ENCODE measurements at places on chromosomes 3 and 15. TPM values are rescaled to one million over a fixed set of nuclear protein-coding genes. Genes with fewer than 3 reads are reported as not detected.

TEX55 gene
- total RNA-seq: not detected

CCDC39 gene
- 0.60 TPM for total RNA-seq

ECE2 gene
- total RNA-seq: not detected

RASA2 gene
- 29.8 TPM for total RNA-seq

- no peak for DNase-seq
Observed at GRCh38 chr3:67296039-67296892, 298.2 kb downstream of the KBTBD8 start.

GRCh38 chr15:39247574-39247973 lies 333.3 kb upstream of the THBS1 start:
- DNase-seq: no peak

DNA sequence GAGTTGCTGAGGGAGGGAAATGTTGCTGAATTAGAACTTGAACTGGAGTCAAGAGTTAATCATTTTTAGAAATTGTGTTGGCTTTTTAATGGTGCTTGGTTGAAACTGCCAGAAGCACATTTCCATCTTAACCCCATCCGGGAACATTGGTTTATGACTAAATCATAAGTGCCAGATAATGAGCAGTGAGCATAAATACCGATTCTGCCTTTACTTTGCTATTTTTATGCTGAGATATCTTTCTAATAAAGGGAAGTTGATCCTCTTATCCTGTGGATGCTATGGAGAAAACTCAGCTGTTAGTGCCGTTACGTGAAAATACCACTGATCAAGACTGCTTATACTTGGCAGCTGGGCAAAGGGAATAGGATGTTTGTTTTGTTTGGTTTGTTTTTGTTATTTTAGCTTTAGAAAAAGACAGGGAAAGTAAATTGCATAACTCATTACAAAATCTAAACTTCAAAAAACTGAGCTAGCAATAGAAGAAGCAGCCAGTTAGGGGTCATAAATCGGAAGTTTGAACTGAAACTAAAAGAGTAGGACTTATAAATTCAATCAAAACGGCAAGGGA lies 813.1 kb downstream of the NAALADL2 start:
- peak; percentile 78 for DNase-seq

DNA sequence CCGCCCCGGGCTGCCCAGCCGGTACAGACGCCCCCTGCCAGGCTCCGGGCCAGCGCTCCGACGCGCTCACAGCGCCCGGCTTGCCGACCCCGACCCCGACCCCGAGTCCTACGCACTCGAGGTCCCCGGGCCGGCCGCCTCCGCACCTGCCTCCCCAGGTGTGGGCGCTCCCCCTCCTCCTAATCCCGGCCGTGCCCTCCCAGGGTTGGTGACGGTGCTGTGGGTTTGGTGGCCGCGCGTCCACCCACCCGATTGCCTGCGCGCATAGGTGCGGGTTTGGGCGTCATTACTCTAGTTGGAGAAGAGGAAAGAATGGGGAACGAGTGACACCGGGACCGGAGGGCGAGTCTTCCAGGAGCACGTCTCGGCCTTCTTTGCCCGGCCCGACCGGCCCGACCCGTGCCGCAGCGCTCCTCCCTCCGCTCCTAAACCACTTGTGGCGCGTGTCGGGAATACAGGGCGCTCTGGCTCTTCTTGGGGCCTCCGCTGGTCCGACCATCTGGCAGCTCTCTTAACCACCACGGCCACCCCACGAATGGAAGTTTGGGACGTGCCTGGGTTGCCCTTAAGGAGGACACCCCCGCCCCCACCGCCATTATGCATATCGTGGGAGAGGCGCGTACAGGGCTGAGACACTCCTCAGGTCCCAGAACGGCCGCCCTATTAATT lies 810 bp upstream of the THRB start:
- peak; percentile 67 for DNase-seq

GRCh38 chr3:36606871-36607765 lies 157.2 kb downstream of the DCLK3 start:
- peak; percentile 19 for DNase-seq

DNA sequence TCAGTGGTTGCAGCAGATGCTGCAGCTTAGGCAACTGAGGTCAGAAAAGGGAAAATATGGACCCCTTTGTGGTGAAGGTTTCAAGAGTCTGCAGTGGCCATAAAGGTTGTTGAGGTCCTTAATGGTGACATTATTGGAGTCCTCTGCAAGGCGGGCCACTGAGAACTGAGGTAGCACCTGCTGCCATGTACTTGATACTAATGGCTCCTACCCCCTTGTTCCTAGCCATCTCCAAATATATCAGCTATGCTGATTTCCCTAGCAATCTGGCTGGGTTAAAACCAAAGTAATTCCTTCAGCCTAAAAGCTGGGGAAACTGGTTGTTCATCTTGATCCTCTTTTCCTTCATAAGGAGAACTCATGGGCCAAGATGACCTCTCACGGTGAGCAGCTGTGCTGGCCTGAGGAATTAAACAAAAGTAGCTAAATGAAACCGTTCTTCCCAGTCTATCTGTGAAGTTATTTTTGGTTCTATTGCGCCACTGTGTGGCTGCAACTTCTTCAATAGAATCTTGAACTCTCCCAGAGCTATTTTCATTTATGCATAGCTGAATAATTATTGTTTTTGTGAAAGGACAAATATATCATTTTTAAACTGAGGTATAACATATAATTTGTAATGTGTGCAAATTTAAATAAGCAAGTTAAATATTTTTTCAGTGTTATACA lies 76.1 kb upstream of the PLSCR4 start:
- DNase-seq: no peak

- peak; percentile 51 for DNase-seq
Observed at GRCh38 chr3:186413615-186414415, 51.8 kb upstream of the DGKG start.

GRCh38 chr3:190325923-190326322 lies 3.7 kb upstream of the CLDN1 start:
- DNase-seq: no peak

GRCh38 chr3:195866686-195867511 lies 41.5 kb downstream of the TNK2 start:
- no peak for DNase-seq

DNA sequence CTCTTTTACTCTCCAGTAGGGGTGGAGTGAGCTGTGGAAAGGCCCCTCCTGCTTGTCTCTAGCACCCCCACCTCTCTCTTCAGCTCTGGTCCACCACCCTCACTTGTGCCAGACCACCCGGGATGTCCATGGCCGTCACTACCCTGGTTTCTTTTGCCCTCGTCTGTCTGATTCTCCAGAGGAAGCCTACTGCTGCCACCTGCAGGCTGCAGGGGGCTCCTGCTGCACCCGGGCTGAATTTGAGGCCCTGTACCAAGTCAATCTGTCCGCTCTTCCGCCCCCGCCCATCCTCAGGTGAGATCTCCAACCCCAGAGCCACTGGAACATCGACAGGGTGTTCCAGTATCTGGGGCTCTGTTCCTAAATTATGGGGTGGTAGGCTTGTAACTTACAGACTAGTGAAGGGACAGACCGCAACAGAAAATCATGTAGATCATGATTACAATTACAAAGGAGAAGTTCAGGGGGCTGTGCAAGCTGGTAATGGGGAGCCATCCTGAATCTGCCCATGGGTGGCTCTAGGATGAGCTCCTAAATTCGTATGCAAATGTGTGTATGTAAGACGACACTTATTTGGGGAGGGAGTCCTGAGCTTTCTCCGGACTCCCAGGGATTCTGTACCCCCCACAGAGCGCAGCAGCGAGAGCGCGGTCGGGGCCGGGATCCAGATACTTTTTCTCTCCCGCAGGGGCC lies 683 bp upstream of the UNC45A start:
- peak; percentile 91 for DNase-seq

GRCh38 chr3:45666757-45667431 lies 22.3 kb upstream of the SACM1L start:
- no peak for DNase-seq

DNA sequence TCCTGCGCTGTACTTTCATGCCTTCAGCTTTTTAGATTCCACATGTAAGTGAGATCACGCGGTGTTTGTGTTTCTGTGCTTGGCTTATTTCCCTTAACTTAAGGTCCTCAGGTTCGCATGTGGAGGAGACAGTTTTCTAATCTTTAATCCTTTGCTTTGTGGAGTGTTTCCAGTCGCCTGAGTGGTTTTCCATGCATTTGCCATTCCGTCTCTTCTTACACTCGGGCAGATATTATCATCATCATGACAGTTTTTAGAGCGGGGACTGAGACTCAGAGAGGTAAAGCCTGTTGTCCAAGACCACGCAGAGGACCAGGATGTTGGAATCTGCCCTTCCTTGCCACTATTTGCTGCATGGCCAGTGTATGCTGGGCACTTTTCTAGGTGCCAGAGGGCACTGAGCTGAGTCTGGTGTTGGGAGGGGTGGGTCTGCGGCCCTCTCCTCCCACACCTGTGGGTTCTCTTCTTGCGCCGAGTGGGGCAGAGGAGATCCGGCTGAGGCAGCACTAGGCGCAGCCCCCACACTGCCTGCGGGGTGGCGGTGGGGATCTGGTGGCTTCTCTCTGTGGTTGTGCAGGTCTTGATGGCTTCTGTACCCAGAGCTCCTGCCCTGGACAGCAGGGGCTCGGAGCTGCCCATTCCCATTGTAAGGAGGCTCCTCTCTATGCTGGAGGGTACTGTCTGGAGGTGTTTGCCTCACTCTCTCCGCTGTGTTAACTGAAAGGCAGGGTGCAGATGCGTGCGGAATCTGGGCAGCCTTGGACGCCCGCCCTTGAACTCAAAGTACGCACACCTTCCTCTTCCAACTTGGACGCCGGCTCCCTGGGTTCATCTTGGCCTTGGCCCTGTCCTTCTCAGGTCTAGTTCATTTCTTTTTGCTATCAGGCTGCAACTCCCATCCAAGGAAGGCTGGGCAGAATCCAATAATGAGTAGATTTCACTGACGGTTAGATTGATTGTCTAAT lies 156.0 kb upstream of the RGMA start:
- DNase-seq: peak; percentile 78

DNA sequence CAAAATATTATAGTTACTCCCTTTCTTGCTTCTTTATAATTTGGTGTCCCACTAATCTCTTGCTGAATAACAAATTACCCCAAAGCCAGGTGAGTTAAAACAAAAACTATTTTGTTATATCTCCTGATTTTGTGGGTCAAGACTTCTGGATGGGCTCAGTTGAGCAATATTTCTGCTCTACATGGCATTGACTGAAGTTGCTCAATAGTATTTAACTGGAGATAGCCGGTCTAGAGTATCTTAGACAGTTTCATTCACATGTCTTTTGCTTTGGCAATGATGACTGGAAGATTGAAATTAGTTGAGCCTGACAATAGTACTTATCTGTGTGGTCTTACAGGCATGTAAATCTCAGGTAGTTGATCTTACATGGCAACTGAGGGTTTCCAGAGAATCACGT lies 51.0 kb upstream of the TP63 start:
- no peak for DNase-seq

DNA sequence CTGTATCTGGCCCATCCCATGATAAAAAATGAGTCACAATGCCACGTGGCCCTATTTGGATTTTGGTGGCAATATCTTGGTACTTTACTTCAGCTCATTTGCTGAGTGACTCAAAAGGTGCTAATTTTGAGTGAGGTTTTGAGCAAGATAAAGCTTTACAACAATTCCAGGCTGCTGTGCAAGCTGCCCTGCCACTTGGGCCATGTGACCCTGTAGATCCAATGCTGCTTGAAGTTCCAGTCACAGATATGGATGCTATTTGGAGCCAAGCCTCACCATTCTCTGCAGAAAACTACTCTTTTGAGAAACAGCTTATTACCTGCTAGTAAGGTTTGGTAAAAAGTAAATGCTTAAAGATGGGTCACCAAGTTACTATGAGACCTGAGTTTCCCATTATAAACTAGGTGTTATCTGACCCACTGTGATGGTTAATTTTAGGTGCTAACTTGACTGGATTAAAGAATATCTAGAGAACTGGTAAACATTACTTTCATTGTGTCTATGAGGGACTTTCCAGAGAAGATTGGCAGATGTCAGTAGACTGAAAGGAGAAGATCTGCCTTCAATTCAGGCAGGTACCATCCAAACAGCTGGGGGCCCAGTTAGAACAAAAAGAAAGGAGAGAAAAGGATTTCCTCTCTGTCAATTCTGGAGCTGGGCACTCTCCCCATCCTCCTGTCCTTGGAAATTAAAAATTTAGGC lies 1083.9 kb downstream of the DIPK2A start:
- DNase-seq: no peak

DNA sequence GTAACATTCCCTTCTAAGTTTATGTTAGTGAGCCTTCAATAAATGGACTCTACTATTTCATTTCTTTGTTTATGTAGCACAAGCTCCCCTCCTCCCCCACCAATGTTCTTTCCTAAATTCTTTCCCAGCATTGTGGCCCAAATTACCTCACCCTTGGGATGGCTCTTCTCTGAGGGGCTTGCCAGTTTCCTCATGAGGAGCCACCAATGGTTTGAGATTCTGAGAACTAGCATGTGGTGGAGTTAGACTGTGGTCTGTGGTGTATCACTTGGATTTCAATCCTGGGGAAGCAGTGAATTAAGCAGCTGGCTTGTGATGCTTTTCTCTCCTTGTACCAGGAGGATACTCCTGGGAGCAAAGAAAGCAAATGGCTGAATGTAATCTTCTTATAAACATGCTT lies 50.0 kb upstream of the NPHP3 start:
- no peak for DNase-seq

GRCh38 chr3:171685116-171685895 lies 125.0 kb downstream of the PLD1 start:
- DNase-seq: no peak

DNA sequence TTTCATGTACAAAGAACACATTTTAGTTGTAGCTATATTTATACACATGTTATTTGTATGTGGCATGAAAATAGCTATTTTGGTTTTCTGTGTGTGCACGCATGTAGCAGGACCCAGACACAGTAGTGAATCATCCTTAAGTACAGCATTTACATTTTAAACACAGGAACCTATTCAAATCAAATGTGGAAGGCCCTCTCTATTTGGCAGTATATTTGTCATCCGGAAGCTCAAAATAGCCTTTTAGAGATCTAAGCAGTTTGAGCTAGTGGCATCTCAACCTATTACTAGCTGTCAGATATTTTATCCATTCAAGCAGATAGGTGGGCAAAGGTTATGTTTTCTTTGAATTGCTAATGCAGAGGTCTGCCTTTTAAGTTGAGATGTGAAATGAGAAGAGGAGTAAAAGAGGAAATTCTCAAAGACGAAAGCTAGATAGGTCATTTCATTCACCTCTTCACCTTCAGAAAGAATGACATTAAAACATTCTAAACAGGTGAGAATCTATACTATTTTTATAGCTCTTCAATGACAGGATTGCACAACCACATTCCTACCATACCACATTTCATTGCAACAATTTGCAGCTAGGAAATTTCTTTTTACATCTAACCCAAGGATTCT lies 46.3 kb upstream of the TIPARP start:
- DNase-seq: no peak

- DNase-seq: no peak
Observed at GRCh38 chr3:64163019-64163754, 62.1 kb downstream of the PRICKLE2 start.

DNA sequence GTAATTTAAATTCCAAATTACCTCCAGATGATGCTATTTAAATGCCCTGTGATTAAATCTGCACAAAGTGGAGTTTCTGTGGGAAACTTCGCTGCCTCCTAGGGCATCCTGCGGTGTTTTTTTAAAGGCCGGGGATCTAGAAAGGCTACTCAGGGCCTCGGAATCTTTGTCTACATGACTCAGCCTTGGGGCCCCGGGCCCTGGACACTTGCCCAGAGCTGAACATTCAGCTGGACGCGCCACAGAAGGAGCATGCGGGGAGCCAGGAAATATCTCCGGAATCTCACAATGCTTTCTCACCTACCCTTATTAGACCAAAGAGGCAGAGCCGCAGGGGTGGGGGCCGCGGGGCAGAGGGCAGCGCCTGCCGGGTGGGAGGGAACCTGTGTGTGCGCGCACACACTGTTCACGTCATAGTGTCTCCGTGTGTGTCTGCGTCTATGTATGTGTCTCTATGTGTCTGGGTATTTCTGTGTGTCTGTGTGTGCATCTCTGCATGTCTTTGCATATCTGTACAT lies 145.5 kb upstream of the TPM1 start:
- peak; percentile 69 for DNase-seq

All from kidney (tissue), 22 donors.